ENCODE measurements at places on chromosomes 5 and 9.

DNA sequence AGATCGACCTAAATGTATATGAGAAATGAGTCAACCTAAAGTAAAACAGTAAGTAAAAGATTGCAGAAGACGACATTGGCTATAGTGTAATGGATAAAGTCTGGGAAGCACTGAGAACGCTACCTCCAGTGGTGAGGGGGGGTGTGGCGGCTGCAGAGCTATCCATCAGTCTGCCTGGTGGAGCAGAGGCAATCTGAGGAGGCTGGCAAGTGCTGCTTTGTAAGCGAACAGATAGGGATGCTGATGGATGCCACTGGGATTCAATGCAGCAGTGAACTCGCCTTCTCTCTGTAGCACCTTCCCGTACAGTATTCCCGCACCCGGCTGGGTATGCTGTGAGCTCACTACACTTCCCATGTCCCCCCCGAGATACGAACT is 261.5 kb downstream of the NSG2 start:
- H3K4me3 ChIP-seq, result no peak overlapping the region
- H3K4me1 ChIP-seq, result peaks cover 4% of the 10 kb centered on the region
- H3K27ac ChIP-seq, result no peak overlapping the region
- H3K27me3 ChIP-seq, result peaks cover 53% of the 10 kb centered on the region
- no peak for DNase-seq

DNA sequence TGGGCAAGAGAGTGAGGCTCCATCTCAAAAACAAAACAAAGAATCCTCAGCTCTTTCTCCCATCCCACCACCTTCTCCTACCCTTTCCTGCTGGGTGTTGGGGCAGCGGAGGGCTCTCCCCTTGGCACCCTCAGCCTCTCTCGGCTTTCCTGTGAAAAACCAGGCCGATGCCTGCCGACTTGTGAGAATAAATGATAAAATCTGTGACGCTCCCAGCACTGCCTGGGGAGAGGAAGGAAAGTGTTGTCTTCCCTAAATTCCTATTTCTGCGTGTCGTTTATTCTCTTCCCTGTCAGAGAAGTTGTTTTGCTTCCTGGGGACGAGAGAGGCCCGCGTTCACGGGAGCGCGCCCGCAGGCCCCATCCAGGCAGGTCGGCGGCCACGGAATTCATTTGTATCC is 19.7 kb downstream of the NEK6 start:
- H3K4me3 ChIP-seq, result no peak overlapping the region
- H3K27me3 ChIP-seq, result no peaks in the 10 kb centered on the region
- no peak overlapping the region for H3K27ac ChIP-seq
- H3K36me3 ChIP-seq, result peaks cover 3% of the 10 kb centered on the region
- no peak for DNase-seq

GRCh38 chr5:64210866-64211265 is 45.2 kb downstream of the RNF180 start:
- H3K36me3 ChIP-seq, result no peaks in the 10 kb centered on the region
- H3K27ac ChIP-seq, result no peak overlapping the region
- no peaks in the 10 kb centered on the region for H3K27me3 ChIP-seq

- H3K4me3 ChIP-seq, result no peak overlapping the region
- no peaks in the 10 kb centered on the region for H3K36me3 ChIP-seq
- H3K27ac ChIP-seq, result no peak overlapping the region
- DNase-seq, result no peak
These were observed 167.1 kb upstream of the MVB12B start for GRCh38 chr9:126159430-126160060.

- H3K4me3 ChIP-seq, result no peak overlapping the region
- no peaks in the 10 kb centered on the region for H3K36me3 ChIP-seq
- H3K27ac ChIP-seq, result no peak overlapping the region
- peaks cover 18% of the 10 kb centered on the region for H3K27me3 ChIP-seq
These were observed 64.6 kb upstream of the PPP2CA start for GRCh38 chr5:134290443-134290842.

DNA sequence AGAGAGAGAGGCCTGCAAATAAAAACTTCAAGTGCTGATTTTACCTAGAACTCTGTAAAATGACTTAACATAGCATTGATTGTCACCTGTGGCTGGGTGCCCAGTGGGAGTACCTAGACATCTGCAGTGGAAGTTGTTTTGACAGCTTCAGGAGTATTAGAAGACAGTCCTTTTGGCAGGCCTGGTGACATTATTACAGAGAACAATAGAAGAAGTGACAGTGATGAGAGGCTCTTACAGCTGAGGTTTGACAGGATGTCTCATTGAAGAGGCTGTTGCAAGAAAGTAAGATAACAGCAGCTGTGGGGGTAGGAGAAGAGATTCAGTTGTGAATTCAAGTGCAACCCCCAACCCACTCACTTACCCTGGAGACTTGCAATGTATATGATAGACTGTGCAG is 27.9 kb upstream of the MUSK start:
- no peak overlapping the region for H3K4me3 ChIP-seq
- H3K4me1 ChIP-seq, result no peaks in the 10 kb centered on the region
- DNase-seq, result no peak
- H3K36me3 ChIP-seq, result no peaks in the 10 kb centered on the region
- H3K27ac ChIP-seq, result no peak overlapping the region

DNA sequence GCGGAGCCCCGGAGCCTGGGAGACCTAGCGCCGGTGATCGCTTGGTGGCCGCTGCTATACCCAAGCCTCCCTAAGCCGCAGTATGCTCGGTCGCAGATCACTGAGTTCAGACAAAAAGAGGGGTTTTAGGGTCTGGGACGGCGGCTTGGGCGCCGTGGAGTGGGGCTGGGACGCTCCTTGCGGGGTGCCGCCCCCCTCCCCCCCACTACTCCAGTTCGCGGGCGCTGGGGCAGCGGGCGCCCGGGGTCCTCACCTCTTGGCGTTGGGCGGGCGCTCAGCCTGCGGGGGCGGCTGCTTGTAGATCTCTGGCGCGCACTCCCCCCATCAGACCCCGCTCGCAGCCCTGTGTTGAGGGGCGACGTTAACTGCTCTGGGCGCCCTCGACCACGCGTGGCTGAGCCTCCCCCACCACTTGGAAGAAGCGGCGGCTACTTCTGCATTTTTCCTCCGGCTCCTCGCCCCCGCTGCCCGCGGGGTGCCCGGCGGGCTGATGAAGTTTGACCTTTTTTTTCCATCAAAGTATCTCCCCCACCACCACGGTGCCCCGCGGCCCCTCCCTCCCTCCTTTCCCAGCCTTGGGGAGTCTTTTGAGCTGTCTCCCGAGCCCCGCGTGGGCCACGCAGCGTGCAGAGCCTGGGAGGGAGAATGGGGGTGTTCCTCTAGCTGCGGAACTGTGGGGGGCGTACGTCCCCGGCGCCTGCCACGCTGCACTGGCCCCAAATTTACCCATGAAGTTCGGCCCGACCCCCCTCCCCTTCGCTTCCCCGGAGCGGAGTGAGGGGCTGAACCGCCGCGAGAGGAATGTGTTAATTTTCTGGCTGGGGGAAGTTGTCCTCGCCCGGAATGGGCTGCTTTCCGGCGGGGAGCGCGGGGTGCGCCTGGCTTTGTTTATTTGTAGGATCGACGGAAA is 1.2 kb downstream of the CXXC5 start:
- peaks cover 26% of the 10 kb centered on the region for H3K27me3 ChIP-seq
- H3K4me1 ChIP-seq, result peaks cover 49% of the 10 kb centered on the region
- peak overlapping the region; percentile 85 for H3K27ac ChIP-seq

- DNase-seq, result no peak
- H3K27me3 ChIP-seq, result peaks cover 29% of the 10 kb centered on the region
- peak overlapping the region; percentile 79 for H3K4me3 ChIP-seq
- H3K36me3 ChIP-seq, result no peaks in the 10 kb centered on the region
These were observed 2.5 kb downstream of the TRIO start for GRCh38 chr5:14145435-14146334.

GRCh38 chr9:129052592-129052991 is 16.2 kb downstream of the MIGA2 start:
- no peak overlapping the region for H3K27ac ChIP-seq
- H3K27me3 ChIP-seq, result no peaks in the 10 kb centered on the region
- H3K36me3 ChIP-seq, result peaks cover 70% of the 10 kb centered on the region

- no peaks in the 10 kb centered on the region for H3K36me3 ChIP-seq
- H3K4me3 ChIP-seq, result no peak overlapping the region
- no peak overlapping the region for H3K27ac ChIP-seq
- DNase-seq, result no peak
- H3K27me3 ChIP-seq, result no peaks in the 10 kb centered on the region
These were observed 9.8 kb upstream of the CPEB4 start for GRCh38 chr5:173878224-173878967.

DNA sequence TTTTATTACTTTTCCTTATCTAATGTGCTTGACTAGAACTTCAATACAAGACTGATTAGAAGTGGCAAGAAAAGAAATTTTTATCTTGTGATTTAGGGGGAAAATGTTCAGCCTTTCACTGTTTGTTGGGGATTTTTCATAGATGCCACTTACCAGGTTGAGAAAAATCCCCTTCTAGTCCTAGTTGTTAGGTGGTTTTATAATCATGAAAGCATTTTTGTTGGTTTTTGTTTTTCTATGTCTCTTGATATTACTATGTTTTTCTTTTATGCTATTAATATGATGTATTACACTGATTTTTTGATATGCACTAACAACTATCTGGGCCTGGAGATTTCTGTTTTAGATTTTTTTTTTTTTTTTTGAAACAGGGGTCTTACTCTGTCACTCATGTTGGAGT is 134.0 kb downstream of the PARP8 start:
- H3K4me3 ChIP-seq, result no peak overlapping the region
- peaks cover 12% of the 10 kb centered on the region for H3K4me1 ChIP-seq
- peak overlapping the region; percentile 82 for H3K27ac ChIP-seq
- no peaks in the 10 kb centered on the region for H3K27me3 ChIP-seq

DNA sequence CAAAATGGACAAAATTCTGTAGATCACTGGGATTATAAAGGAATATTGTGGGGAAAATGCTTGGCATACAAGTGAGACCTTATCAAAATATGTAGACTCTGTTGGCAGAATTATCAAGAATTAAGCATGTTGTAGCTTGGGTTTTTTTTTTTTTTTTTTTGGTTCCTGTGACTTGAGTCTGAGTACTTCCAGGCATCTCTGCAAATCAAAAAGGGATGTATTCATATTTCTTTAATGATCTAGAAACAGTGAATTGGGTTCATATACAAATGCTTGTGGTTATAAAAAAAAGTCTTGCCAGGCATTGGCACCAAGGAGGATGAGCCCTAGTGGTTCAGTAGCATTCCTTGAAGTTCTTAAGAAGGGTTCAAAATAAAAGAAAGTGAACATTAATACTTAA is 292.2 kb downstream of the ARHGAP26 start:
- H3K27me3 ChIP-seq, result no peaks in the 10 kb centered on the region
- peaks cover 21% of the 10 kb centered on the region for H3K4me1 ChIP-seq
- no peak for DNase-seq
- H3K27ac ChIP-seq, result peak overlapping the region; percentile 74
- no peak overlapping the region for H3K4me3 ChIP-seq

GRCh38 chr9:135525241-135526088 is 4.2 kb downstream of the LCN1 start:
- H3K27me3 ChIP-seq, result peaks cover 16% of the 10 kb centered on the region
- DNase-seq, result no peak
- no peaks in the 10 kb centered on the region for H3K36me3 ChIP-seq
- H3K4me1 ChIP-seq, result no peaks in the 10 kb centered on the region

Data from effector memory CD8-positive, alpha-beta T cell (primary cell).